T-helper 2 cell treated with Interferon-gamma antibody and Interleukin-4, amounts not matched to agents 5 μg/mL and 100 μg/mL, for 36 hours (primary cell): ENCODE measurements at places on chromosomes 3 and 15.

DNA sequence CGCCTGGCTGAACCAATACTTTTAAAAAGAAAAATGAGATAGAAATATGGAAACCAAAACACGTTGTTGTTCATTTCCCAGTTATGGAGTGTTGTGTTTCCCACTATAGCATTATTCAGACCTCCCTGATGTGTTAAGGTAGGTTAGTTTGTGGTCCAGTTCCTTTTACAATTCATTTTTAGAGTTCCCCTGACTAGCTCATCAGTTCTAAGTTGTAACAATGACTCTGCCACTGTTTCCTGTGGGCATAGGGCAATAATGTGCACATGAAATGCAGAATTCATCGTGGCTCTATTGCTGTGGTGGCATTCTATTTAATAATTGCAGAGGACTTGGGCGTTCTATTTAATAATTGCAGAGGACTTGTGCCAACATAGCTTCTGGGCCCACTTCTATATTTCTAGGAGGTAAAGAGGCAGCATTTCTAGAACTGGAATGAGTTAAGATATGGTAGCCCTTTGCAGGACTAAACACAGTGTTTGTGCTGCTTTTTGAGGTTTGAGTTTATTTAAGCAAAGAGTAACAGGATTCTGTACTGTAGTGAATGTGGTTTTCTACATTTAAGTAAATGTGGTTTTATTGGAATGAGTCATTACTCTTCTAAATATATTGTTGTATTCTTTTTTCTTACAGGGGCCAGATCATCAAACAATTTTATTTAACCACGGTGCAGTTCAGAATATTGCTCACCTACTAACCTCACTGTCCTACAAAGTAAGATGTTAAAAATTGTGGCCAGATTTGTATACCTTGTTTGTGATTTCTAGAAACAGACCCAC, 47.5 kb downstream of the ARMC8 start:
- DNase-seq, result no peak
- no peaks in the 10 kb centered on the region for H3K27me3 ChIP-seq
- H3K36me3 ChIP-seq, result peaks cover 39% of the 10 kb centered on the region
- H3K4me3 ChIP-seq, result no peak overlapping the region
- peaks cover 8% of the 10 kb centered on the region for H3K4me1 ChIP-seq

DNA sequence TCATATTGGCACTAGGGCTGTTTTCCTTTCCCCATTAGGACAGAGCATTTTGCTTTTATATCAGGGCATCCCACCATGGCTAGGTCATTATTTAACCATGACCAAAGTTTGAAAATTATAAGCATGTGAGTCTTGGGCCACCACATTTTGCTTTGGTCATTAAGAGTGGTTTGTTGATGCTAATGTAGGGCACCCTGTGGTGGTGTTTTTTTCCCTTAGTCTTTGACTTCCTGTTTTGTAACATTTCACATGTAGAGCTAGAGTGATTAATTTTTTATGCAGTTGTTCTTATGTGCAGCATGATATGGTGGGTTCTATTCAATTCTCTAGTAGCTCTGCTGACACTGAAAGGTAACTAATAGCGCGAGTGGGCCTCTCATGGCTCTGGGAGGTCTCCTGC, 249.6 kb upstream of the ROBO1 start:
- H3K4me3 ChIP-seq, result no peak overlapping the region
- H3K27ac ChIP-seq, result no peak overlapping the region
- no peak for DNase-seq
- no peaks in the 10 kb centered on the region for H3K27me3 ChIP-seq

- H3K36me3 ChIP-seq, result peaks cover 53% of the 10 kb centered on the region
- no peaks in the 10 kb centered on the region for H3K27me3 ChIP-seq
- H3K4me1 ChIP-seq, result peaks cover 9% of the 10 kb centered on the region
- no peak for DNase-seq
Observed at GRCh38 chr3:125232401-125232800, 19.9 kb upstream of the SLC12A8 start.

DNA sequence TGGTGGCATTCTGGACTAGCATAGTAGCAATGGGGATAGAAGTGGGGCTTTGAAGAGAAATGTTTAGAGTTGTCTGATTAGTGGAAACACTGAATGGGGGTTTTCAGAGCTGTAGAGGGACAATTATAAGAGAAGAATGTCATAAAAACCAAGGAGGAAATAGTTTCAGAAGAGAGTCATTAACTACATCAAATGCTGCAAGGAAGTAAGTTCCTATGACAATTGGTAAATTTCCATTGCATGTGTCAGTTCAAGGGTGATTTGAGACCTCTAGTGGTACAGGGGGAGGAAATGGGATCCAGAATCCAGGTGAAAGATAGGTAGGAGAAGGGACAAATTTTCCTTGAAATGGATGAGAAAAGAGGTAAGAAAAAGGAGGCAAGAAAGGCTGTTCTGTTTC, 68.3 kb upstream of the TBC1D5 start:
- no peak for DNase-seq
- no peak overlapping the region for H3K4me3 ChIP-seq
- H3K27ac ChIP-seq, result no peak overlapping the region
- H3K4me1 ChIP-seq, result peaks cover 6% of the 10 kb centered on the region

GRCh38 chr15:43791993-43792760, at the start of gene SERF2:
TSS of gene SERF2 (plus strand) at chr15:43792320. CDS start at chr15:43792377, 57 bp downstream.
- peak within 1 kb of the TSS; percentile 97 for H3K4me3 ChIP-seq
- peak within 1 kb of the TSS; percentile 97 for H3K27ac ChIP-seq
- no peaks in the 10 kb centered on the region for H3K27me3 ChIP-seq

- no peaks in the 10 kb centered on the region for H3K27me3 ChIP-seq
- peaks cover 8% of the 10 kb centered on the region for H3K36me3 ChIP-seq
- H3K27ac ChIP-seq, result no peak overlapping the region
- DNase-seq, result no peak
Observed at GRCh38 chr3:138257986-138258385, 70.9 kb downstream of the ARMC8 start.
